Mucosa of gallbladder (tissue), 1 donor: ENCODE measurements at places on chromosomes 11 and 22.

- DNase-seq: no peak
Observed at GRCh38 chr11:99887481-99887880, 799.6 kb upstream of the ARHGAP42 start.

GRCh38 chr11:105000797-105001196 lies 22.2 kb downstream of the CASP5 start:
- no peak for DNase-seq

GRCh38 chr11:65960824-65961266 lies 689 bp upstream of the SART1 start:
- no peak for DNase-seq

GRCh38 chr11:25037431-25037830 lies 540.6 kb downstream of the LUZP2 start:
- no peak for DNase-seq

DNA sequence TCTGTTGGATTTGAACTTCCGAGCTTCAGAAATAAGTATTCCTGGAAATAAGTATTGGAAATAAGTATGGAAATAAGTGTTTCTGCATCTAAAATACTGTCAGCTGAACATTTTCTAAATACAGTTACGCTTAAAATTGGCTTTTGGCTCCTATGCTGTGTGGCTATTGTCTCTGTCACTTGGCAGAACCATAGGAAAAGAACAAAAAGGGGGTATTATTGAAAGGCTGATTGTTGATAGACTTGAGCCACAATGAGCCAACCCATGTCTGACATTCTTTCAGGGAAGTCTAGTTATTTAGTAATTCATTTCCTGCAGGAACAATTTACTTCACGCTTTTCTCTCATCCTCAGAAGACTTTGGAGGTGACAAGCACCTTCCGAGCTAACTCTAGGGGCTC lies 32.5 kb upstream of the LARGE1 start:
- no peak for DNase-seq

DNA sequence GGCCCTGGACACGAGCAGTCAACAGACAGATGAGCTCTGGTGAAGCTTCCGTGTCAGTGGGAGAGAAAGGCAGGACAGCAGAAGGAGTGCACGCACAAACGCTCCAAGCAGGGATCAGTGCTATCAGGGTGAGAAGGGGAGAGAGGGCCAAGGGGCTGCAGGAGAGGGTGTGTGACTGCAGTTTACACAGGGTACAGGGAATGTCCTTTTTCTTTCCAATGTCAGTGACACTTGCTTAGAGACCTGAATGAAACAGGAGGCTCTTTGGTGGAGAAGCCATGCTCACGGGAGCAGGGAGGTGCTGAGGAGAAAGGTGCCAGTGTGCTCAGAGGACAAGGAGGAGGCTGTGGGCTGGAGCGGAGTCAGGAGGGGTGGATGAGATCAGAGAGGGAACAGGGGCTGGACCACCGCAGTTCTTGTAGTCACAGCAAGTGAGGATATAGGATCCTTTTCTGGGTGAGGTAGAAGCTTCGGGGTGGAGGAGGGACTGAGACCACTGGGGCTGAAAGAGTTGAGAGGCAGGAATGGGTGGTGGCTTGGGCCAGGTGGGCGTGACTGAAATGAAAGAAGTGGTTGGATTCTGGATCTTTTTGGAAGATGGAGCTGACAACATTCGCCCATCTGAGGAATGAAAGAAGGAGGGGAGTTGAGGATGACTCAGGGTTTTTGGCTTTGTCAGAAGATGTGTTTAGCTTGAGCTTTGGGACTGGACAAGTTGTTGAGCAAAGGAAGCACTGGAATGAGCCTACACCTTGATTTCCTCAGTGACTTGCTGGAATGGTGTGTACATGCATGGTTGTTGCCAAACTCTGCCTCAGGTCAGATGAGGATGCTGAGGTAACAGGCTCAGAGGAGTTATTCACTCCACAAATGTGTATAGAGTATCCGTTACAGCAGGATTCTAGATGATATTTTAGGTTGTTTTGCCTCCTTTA lies 87.9 kb downstream of the ADAMTS15 start:
- no peak for DNase-seq

GRCh38 chr22:27218012-27218920 lies 560.9 kb downstream of the MIAT start:
- no peak for DNase-seq

- DNase-seq: no peak
Observed at GRCh38 chr22:27507935-27508526, 293.5 kb downstream of the MN1 start.

GRCh38 chr22:33519974-33520903 lies 400.0 kb downstream of the LARGE1 start:
- DNase-seq: no peak
